ENCODE measurements at places on chromosomes 5 and 9. TPM values are rescaled to one million over a fixed set of nuclear protein-coding genes. Genes with fewer than 3 reads are reported as not detected.
A peak's percentile ranks its signal among the peaks of the same experiment; 100 is the strongest.

GRCh38 chr9:33159777-33160127 is 7.4 kb downstream of the B4GALT1 start:
- DNase-seq = no peak

- no peak for DNase-seq
Measured at GRCh38 chr9:22379272-22379671, 67.4 kb upstream of the DMRTA1 start.

- DNase-seq = peak; percentile 72
Measured at GRCh38 chr9:91177661-91178280, 183.9 kb downstream of the AUH start.

GRCh38 chr9:78439190-78439865 is 142.4 kb downstream of the PSAT1 start:
- DNase-seq = peak; percentile 86

DNA sequence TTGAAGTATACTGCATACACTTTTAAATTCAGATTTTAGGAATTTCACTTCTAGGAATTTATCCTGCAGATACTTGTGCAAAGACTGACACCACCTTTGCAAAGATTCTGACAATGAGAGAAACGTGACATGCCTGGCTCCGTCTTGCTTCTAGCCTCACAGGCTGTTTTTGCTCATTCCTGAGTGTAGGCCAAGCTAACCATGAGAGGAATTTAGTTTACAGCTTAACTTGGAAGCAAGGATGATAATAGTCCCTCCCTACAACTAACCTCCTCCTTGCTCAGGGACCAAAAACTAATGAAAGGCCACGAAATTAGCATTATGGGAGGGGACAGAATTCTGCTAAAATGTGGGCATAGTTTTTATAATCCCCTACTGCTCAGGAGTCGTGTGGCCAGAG is 31.1 kb downstream of the C5orf22 start:
- DNase-seq = no peak

- no peak for DNase-seq
Measured at GRCh38 chr5:153067869-153068268, 422.6 kb upstream of the GRIA1 start.

DNA sequence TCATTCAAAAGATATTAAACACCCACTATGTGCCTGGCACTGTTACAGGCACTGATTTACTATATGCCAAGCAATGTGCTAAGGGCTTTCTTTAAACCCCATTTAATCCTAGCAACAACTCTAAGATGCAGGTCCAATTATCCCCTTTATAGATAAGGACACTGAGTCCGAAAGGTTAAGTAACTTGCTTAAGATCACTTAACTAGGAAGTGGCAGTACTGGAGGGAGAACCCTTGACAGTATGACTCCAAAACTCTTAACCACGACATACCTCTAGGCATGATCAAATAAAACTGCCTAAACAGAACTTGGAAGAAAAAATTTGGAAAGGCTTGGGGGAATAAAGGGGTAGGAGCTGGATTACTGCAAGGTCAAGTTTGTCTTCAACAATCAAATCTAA is 1.7 kb downstream of the RAB14 start:
- no peak for DNase-seq

GRCh38 chr5:160961038-160961437 is 109.0 kb upstream of the ATP10B start:
- no peak for DNase-seq

- DNase-seq = no peak
Measured at GRCh38 chr5:104541141-104541785, 978.7 kb upstream of the NUDT12 start.

GRCh38 chr5:87076931-87077330 is 190.8 kb upstream of the RASA1 start:
- no peak for DNase-seq

GRCh38 chr5:38755181-38755580 is 90.6 kb upstream of the OSMR start:
- no peak for DNase-seq

DNA sequence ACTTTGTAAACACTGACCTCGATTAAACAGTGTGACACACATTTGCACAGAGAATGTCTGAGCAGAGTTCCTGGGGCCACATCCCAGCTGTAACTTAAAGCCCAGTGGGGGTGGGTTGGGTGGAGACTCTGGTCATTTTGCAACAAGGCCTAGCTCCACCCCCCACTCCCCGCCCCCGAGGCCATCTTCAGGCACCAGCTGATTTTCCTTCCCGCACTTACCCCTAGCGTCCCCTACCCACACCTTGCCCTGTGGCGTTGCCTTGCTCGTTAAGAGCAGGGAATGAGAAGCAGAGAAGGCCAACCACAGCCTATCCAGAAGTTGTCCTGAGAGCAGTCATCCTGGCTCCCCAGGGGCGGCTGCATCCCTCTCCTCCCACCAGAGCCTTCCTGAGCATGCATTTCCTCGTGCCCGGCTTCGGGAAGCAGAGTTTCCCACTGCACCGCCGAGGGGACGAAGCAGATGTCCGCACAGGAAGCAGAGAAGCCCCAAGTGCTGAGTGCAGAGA is 101.7 kb upstream of the SARDH start:
- DNase-seq = no peak

DNA sequence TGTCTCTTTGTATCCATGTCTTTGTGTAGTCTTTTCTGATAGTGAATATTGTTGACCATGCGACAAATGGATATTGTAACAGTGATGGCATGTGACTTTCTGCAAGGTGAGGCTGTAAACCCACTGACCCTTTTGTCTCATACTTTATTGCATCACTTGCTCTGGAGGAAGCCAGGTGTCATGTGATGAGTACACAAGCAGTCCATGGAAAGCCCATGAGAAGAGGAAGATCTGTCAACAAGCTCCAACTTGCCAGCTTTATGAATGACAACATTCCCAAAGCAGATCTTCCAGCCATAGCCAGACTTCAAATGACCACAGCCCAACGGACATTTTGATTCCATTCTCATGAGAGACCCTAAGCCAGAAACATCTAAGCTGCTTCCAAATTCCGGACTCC is 450.1 kb upstream of the ACTBL2 start:
- no peak for DNase-seq

DNA sequence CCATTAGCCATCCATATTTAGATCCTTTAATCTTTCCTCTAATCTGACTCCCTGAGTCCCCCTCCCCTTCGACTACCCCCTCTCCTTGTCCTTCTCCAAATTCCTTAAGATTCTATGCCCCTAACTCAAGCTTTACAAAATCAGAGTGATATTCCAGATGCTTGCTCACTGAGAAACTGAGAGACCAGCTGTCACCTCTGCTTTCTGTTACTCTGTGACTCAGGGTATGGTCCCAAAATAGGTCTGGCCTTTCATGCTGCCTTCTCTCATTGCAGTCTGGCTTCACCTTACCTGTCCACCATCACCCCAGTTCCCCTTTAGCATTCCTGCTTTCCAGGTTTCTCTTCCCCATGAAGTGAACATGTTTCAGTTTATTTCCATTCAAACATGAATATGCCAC is 383.3 kb upstream of the SLC30A5 start:
- no peak for DNase-seq

- peak; percentile 73 for DNase-seq
Measured at GRCh38 chr9:135074354-135075233, 12.9 kb upstream of the OLFM1 start.

CDH9 gene
- not detected for total RNA-seq

SH3RF2 gene
- total RNA-seq = 231 TPM

ADAMTSL1 gene
- 2.1 TPM for total RNA-seq

AK6 gene
- 35.1 TPM for total RNA-seq

FAM174A gene
- total RNA-seq = 18.6 TPM

PCDHA3 gene
- 0.11 TPM for total RNA-seq

EIF4E1B gene
- total RNA-seq = not detected

ZDHHC11B gene
- total RNA-seq = 5.5 TPM

GLDC gene
- total RNA-seq = 0.11 TPM

EMB gene
- 7.8 TPM for total RNA-seq
